Parietal lobe (tissue), 2 donors: ENCODE measurements at places on chromosomes 2 and 18. TPM values are rescaled to one million over a fixed set of nuclear protein-coding genes. Genes with fewer than 3 reads are reported as not detected.

Gene EPHA4
- total RNA-seq, result 123 TPM

Gene MZT2B
- 67.0 TPM for total RNA-seq

Gene PROKR1
- total RNA-seq, result 2.8 TPM

Gene KCNIP3
- total RNA-seq, result 15.3 TPM

Gene TNFAIP6
- not detected for total RNA-seq

Gene CCDC68
- total RNA-seq, result 1.6 TPM

Gene ATOH8
- total RNA-seq, result 3.1 TPM
